ENCODE measurements at places on chromosomes 2 and 18.

DNA sequence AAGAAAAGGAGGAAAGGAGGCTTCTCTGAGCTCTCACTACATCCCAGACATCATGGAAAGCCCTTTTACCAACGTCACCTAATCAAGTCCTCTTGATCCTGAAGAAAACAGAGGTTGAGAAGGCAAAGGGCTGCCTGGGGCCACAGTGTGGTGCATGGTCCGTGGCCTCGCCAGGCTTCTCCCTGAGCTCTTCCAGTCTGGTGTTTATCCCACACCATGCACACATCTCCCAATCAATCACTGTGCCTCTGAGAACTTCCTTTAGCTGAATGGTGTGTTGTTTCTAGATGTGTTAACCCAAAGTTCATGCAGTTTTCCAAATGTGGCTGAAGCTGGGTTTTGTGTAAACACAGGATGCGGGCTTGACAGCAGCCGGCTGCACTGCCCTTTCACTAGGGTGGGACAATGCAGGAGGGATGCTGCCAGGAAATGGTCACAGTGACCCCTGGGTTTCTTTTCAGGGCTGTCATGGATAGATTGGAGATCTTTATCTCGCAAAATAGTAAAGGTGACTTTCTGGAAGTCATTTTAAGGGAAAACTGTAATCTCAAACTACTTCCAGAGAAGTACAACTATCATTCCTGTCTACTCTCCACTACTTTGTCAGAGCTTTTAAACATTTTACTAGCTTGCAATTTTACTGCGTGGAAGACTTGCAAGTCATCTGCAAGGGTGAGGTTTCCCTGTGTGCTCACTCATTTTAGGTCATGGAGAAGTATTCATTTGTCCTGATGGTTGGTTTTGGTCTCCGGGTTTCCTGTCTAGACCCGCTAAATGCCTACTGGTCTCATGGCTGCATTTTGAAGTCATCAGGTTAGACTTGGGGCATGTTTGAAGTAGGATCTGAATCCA is 54.6 kb downstream of the IL1R2 start:
- DNase-seq = no peak

GRCh38 chr2:164717000-164717803 is 95.9 kb upstream of the GRB14 start:
- DNase-seq = no peak

DNA sequence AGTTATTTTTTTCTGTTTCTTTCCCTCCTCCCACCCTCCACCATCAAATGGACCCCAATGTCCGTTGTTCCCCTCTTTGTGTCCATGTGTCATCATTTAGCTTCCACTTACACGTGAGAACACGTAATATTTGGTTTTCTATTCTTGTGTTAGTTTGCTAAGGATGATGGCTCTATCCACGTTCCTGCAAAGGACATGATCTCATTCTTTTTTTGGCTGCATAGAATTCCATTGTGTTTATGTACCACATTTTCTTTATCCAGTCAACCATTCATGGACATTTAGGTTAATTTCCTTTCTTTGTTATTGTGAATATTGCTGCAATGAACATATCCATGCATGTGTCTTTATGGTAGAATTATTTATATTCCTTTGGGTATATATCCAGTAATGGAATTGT is 91.3 kb upstream of the TNP1 start:
- no peak for DNase-seq

DNA sequence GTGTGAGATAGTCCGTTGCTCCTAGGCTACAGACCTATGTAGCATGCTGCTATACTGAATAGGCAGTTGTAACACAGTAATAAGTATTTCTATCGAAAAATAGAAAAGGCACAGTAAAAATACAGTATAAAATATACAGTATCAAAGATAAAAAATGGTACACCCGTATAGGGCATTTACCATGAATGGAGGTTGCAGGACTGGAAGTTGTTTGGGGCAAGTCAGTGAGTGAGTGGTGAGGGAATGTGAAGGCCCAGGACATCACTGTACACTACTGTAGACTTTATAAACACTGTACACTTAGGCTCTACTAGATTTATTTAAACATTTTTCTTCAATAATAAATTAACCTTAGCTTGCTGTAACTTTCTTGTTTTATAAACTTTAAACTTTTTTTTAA is 3.5 kb downstream of the MAP3K20 start:
- DNase-seq = no peak

GRCh38 chr2:106157416-106157815 is 36.7 kb downstream of the UXS1 start:
- DNase-seq = no peak

GRCh38 chr2:164008752-164009151 is 272.9 kb upstream of the FIGN start:
- DNase-seq = no peak

DNA sequence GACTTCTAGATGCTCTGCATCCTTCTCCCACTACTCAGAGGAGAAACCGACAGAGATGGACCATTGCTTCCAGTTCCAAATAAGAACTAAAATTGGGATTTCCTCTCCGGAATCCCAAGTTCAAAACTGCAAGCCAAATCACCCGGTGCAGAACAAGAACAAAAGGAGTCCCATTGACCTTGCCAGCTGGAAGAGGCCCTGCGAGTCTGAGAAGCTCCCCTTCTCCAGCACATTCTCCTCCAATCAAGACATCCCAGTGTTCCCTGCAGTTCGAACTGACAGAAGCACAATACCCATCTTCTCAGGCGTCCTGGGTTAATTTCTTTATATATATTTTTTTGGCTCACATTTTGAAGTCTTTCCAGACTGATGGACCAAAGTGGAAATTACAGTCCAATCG is 195.3 kb upstream of the MEIS1 start:
- no peak for DNase-seq

DNA sequence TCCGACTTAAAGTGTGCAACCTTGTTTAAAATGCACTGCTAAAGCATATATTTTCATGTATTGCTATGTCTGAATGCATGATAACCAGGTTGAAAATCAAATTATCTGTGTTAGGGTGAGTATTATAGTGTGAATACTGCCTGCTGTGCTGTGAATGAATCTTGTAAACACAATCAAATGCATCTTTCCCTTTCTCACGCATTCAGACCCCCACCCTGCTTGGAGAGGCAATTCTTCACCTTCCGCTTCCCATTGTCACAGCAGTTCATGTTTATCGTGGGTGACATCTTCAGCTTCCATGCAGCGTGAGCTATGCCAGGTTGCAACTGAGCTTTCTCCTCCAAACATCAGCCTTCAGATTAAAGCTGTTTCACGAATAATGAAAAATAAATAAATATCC is 418.0 kb downstream of the MEIS1 start:
- no peak for DNase-seq

DNA sequence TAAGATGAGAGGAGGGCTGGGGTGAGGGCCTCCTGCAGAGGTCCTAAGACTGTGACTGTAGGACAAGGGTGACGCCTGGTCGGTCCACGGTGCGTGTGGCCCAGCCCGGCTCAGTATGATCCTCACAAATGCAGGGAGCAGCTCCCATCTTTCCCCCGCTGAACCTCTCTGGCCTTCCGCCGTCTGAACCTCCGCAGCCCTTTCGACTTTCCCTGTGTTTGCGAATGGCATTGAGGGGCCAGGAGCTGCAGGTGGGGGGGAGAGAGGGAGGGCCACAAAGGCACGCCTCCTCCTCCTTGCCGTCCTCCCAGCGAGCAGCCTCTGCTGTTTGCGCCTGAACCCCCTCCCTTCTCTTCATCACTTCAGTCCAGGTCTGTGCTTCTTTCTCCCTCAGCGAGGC is 68.6 kb upstream of the PXDN start:
- DNase-seq = no peak

DNA sequence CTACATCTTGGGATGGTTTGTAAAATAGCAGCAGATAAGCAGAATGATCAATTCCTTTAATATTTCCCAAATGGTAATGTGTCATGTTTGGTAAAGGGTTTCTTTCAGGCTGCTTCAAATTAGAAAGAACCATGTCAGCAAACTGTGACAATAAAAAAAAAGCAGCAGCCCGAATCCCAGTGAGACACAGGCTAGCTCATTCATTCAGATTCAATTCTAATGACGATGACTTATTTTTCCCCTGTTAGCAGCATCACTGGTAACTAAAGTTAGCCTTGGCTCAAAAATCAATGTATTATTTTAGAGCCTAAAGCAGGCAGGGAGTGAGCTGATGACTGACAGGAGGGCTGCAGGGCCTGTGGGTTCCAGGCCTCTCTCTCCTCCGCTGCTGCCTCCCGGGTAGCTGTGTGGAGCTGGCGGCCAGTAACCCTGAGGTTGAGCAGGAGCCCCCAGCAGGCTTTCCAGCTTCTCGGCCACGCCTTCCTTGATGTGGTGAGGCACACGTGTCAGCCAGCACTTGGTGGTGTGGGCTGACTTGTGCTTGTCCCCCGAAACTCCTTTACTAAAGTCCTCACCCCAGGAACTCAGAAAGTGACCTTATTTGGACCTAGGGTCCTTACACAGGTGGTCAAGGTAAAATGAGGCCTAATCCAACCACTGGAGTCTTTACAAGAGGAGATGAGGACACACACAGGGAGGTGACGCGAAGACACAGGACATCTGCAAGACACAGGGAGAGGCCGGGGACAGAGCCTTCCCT is 120.5 kb upstream of the HS6ST1 start:
- DNase-seq = no peak

- DNase-seq = no peak
Observed at GRCh38 chr2:25044011-25044410, 2.1 kb downstream of the EFR3B start.

DNA sequence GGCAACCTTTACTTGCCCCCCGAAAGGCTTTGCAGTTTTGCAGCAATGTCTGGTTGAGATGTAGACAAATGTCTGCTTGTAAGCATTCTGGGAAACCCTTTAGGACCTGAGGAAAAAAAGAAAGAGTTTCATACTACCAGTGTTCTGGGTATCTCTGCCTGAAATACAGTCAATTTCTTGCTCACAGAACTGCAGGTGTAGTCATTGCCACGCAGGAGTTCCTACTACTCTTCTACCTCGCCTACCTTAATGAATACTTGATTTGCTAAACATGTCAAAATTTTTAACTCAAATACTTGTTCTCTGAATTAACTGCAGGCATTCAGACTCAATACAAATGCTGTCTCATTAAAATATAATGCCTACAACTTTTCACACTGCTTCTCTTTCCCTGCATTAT is 56.4 kb downstream of the GCA start:
- no peak for DNase-seq

- DNase-seq = no peak
Observed at GRCh38 chr18:59516356-59517155, 157.5 kb upstream of the LMAN1 start.

DNA sequence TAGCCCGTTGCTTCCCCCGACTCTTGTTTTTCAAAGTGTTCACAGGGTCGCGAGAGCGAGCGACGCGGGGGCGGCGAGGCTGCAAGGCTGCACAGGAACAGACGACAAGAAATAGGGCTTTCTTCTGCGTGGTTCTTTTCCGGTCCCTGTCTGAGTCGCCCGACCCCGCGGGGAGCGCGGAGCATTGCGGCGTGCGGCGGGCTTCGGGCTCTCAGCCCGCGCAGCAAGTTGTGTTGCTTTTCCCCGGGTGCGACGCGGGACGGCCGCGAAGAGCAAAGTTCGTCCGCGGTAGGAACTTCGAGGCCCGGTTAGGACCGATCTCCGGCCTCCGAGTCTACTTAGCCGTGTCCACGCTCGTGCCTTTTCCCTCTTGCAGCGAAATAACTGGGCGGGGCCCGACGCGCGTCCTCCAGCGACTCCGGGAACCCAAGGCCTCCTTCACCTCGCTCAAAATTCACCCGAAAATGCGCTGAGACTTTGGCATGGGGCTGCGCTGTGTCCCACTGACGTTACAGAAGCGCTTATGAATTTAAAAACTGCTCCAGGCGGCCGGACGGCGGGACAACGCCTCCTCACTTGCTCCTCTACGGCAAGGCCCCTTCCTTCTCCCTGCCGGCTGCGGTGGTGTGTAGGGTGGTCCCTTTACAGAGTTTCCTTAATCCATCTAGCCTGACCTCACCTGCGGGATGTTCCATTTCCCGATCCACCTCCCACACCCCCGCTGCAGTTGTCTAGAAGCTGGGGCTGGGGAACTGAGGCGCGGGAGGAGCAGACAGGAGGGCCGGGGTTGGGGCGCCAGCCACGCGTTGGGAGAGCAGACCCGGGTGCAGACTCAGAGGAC is 1.5 kb upstream of the BCL2L11 start:
- DNase-seq = no peak

DNA sequence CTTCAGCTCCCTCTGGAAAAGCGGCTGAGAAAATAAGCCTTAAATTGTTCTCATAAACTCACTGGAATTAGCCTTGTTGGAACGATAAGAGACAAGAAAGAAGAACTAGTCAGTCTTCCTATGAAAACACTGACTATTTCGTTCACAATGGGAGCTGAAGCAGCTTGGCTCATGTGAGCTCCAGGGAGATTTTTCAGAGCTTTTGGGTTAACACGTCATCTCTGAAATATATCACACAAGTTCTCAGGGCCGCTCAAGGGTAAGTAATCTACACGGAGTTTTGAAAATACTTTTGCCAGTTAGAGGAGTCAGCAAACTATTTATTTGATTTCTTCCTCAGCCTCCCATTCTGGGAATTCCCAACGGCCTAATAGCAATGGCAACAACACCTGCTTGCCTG is 316.2 kb upstream of the MGAT5 start:
- DNase-seq = no peak

GRCh38 chr2:71154798-71155197 is 24.4 kb downstream of the MPHOSPH10 start:
- no peak for DNase-seq

DNA sequence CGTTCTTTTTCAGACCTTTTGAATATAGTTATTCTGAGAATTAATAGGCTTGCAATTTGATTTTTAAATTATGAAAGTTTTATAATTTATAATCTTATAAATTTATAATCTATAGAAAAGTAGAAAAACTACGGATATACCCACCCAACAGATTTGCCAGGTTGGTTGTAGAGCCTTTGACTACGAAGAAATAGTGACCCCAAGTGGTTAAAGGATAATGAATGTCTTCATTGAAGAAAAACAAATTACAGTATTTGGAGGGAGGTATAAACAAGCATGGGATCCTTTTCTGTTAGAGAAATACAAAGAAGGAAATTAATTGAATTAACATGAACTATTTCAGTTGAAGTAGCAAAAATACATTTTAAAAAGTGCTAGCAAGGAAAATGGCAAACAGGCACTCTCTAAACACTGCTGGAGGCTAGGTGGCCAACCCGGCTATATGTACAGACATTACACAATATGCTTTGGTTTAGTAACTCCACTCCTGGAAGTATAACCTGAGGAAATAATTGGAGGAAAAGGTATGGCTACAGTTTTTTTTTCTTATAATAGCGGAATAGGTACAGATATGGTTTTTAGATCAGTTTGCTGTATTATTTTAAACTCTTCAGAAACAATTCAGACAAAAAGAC is 110.9 kb downstream of the MIB1 start:
- no peak for DNase-seq

DNA sequence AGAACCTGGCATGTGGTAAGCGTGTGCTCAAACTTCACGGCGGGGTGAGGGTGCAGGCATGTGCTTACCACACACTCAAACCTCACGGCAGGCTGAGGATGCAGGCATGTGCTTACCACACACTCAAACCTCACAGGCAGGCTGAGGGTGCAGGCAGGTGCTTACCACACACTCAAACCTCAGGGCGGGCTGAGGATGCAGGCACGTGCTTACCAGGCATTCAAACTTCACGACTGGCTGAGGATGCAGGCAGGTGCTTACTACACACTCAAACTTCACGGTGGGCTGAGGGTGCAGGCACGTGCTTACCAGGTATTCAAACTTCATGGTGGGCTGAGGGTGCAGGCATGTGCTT is 105.0 kb upstream of the ALKAL2 start:
- no peak for DNase-seq
